ENCODE measurements at places on chromosomes 6 and 20.
A peak's percentile ranks its signal among the peaks of the same experiment; 100 is the strongest.

- no peak overlapping the region for H3K4me3 ChIP-seq
- H3K27me3 ChIP-seq = no peaks in the 10 kb centered on the region
- H3K36me3 ChIP-seq = no peaks in the 10 kb centered on the region
- DNase-seq = no peak
- H3K4me1 ChIP-seq = no peaks in the 10 kb centered on the region
Observed at GRCh38 chr20:6341491-6341890, 218.7 kb upstream of the FERMT1 start.

GRCh38 chr20:51233345-51233744 is 210.4 kb upstream of the KCNG1 start:
- H3K4me3 ChIP-seq = no peak overlapping the region
- H3K4me1 ChIP-seq = no peaks in the 10 kb centered on the region
- H3K36me3 ChIP-seq = no peaks in the 10 kb centered on the region

GRCh38 chr20:49230021-49230420 is 10.8 kb downstream of the DDX27 start:
- H3K36me3 ChIP-seq = peaks cover 72% of the 10 kb centered on the region
- no peak for DNase-seq
- H3K27me3 ChIP-seq = no peaks in the 10 kb centered on the region
- H3K4me3 ChIP-seq = no peak overlapping the region
- no peaks in the 10 kb centered on the region for H3K4me1 ChIP-seq

DNA sequence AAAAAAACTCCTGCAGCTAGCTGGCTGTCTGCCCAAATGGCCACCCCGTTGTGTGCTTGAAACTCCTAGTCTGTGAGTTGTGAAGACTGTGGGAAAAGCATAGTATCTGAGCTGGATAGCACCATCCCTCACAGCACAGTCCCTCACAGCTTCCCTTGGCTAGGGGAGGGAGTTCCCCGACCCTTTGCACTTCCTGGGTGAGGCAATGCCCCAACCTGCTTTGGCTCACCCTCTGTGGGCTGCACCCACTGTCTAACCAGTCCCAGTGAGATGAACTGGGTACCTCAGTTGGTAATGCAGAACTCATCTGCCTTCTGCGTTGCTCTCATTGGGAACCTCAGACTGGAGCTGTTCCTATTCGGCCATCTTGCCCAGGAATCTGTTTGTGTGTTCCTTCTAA is 260.6 kb upstream of the STXBP5 start:
- no peaks in the 10 kb centered on the region for H3K36me3 ChIP-seq
- DNase-seq = no peak
- H3K27ac ChIP-seq = no peak overlapping the region
- no peak overlapping the region for H3K4me3 ChIP-seq
- no peaks in the 10 kb centered on the region for H3K27me3 ChIP-seq

- H3K36me3 ChIP-seq = no peaks in the 10 kb centered on the region
- no peak overlapping the region for H3K4me3 ChIP-seq
- H3K27ac ChIP-seq = no peak overlapping the region
- H3K4me1 ChIP-seq = peaks cover 27% of the 10 kb centered on the region
Observed at GRCh38 chr20:36066777-36067176, 87.8 kb upstream of the EPB41L1 start.

DNA sequence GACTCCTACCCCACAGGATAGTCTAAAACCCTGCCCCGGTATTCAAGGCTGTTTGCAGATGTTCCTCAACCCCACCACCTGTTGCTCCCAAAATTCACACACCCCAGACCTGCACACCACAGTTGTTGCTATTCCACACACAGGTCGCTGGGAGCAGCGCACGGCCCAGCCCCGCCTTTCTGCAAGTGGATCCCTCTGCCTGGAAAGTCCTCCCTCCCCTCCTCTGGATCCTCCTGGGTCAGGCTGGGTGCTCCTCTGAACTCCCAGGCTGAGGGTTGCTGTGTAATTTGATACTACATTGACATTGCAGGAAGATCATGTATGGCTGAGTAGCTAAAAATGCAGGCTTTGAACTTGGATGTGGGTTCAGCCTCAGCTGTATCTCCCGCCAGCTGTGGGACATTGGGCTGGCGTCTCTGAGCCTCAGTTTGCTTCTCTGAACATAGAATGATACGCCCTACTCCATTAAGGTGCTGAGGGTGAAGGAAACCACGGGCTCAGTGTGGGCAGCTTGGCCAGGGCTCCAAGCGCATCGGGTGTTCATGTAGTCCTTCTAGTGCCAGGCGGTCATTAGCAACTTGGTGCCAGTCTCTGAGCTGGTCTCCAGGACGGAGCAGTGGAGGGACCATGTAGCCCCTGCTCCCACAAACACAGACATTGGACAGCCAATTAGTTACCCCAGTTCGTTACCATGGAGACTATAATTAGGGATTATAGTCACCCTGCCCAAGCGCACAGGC is 13.9 kb upstream of the CCN5 start:
- H3K36me3 ChIP-seq = no peaks in the 10 kb centered on the region
- peaks cover 28% of the 10 kb centered on the region for H3K4me1 ChIP-seq
- H3K27ac ChIP-seq = no peak overlapping the region
- peak; percentile 42 for DNase-seq
- H3K4me3 ChIP-seq = no peak overlapping the region

- no peaks in the 10 kb centered on the region for H3K27me3 ChIP-seq
- no peak for DNase-seq
- no peak overlapping the region for H3K27ac ChIP-seq
- H3K36me3 ChIP-seq = no peaks in the 10 kb centered on the region
- peak overlapping the region; percentile 40 for H3K4me3 ChIP-seq
Observed at GRCh38 chr6:31576897-31577578, 1.7 kb downstream of the TNF start.

DNA sequence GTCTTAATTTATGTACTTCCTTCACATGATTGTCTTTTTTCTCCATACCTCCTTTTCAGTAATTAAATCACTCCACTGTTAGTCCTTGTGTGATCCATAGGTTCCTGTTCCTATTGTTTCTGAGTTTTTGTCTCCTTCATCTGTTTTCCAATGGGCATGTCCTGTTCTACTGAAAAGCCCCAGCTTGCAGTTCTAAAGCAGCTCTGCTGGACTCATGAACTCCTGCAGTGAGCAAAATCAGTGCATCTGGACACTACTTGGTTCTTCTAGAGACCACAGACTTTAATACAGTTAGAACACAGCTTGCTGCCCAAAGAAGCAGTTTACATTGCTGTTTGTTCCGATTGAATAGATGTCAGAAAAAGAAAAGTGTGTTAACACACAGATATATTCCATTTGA is 593.3 kb upstream of the HS3ST5 start:
- no peak for DNase-seq
- no peaks in the 10 kb centered on the region for H3K27me3 ChIP-seq
- no peaks in the 10 kb centered on the region for H3K4me1 ChIP-seq
- H3K36me3 ChIP-seq = no peaks in the 10 kb centered on the region
- H3K27ac ChIP-seq = no peak overlapping the region
